A172 (cell line): ENCODE measurements at places on chromosomes 6 and 20. TPM values are rescaled to one million over a fixed set of nuclear protein-coding genes. Genes with fewer than 3 reads are reported as not detected.

DNA sequence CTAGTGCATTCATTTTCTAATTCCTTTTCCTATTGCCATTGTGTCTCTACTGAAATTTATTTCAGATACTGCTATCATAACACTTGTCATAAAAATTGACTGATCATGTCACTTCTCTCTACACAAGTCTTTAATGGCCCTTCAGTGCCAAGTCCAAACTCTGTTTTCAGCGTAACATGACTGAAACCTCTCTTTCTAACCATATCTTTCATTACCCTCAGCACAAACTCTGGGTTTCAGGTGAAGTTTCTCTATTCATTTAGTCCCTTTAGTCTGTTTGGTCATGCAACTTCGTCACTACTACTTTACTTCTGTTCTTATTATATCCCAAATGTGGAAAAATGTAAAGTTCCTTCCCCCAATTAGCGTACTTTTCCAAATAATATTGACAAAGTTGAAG, 234.9 kb downstream of the OGFRL1 start:
- DNase-seq = no peak

- peak; percentile 89 for DNase-seq
Measured at GRCh38 chr6:7617801-7618764, 28.1 kb downstream of the SNRNP48 start.

- DNase-seq = peak; percentile 25
Measured at GRCh38 chr6:105363100-105363754, 39.7 kb downstream of the PREP start.

GRCh38 chr6:135280375-135281136, 99.4 kb downstream of the MYB start:
- peak; percentile 45 for DNase-seq

GRCh38 chr6:125107896-125108295, 45.7 kb upstream of the TPD52L1 start:
- no peak for DNase-seq

GRCh38 chr6:33375143-33375671, 16.4 kb upstream of the KIFC1 start:
- DNase-seq = peak; percentile 61

GRCh38 chr6:55917751-55918415, 42.5 kb upstream of the BMP5 start:
- no peak for DNase-seq

GRCh38 chr6:97151601-97152000, 131.4 kb downstream of the MMS22L start:
- no peak for DNase-seq

GRCh38 chr20:38558596-38559360, 22.2 kb upstream of the ADIG start:
- DNase-seq = no peak

DNA sequence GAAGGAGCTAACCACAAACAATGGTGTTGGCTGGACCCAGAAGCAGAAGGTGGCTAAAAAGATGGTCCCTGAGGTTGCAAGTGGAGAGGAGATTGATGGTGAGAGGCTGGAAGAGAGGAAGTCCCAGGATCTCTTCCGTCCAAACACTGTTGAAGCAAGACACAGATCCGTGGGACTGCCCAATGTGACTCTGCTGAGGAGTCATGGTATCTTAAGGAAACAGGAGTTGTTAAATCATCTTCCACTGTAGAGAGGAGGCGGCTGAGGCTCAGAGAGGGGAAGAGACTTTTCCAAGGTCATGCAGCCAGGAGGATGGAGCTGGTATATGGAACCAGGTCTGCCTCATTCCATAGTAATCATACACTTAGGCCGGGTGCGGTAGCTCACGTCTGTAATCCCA, 4.1 kb upstream of the ZNF335 start:
- no peak for DNase-seq

- peak; percentile 31 for DNase-seq
Measured at GRCh38 chr20:3251806-3252205, 12.8 kb upstream of the SLC4A11 start.

DNA sequence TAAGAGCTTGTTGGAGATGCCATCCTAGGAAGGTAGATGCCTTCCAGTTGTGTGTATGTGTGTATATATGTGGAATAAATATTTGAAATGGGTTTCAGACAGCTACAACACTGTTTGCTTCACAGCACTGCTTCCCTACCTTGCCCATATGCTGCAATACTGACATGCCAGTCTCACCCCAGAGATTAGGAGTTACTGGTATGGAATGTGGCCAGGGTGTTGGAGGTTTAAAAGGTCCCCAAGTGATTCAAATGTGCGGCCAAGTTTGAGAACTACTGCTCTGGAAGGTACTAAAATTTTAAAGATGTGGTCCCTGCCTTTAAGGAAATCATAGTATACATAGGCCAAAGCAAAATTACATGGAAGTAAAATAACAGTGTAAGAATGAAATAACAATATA, 39.5 kb downstream of the BCKDHB start:
- DNase-seq = no peak

DNA sequence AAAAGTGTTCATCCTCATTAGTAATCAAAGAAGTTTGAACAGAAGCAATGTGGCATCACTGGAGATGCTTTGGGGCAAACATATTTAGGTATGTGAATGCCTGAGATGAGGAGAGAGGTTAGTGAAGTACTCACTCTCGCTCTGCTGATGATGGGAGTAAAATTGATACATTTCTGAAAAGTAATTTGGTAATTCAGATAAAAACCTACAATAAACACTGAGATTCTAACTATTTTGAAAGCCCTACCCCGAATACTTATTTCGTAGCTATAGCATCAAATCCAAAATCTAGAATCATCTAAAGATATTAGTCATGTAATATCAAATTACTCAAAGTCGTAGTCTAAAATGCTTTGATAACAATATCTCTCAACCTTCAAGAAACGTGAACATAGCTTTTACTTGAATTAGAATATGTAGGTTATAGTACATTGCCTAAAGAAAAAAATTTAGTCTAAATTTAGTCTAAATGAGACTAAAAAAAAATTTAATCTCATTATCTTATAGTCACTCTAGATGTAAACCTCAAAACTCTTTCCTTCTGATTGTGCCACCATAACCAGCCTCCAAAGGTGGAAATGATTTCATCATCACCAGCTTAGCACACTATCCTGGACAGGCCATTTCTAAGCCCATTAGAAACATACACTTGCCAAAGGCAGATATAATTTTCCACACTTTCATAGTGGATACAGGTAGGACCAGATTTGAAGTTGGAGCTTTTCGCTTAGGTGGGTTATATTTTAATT, 232.5 kb upstream of the TAB2 start:
- DNase-seq = no peak

- DNase-seq = no peak
Measured at GRCh38 chr6:140576004-140576555, 1201.6 kb upstream of the CITED2 start.

- DNase-seq = no peak
Measured at GRCh38 chr20:41017448-41018042, 11.1 kb upstream of the TOP1 start.

DNA sequence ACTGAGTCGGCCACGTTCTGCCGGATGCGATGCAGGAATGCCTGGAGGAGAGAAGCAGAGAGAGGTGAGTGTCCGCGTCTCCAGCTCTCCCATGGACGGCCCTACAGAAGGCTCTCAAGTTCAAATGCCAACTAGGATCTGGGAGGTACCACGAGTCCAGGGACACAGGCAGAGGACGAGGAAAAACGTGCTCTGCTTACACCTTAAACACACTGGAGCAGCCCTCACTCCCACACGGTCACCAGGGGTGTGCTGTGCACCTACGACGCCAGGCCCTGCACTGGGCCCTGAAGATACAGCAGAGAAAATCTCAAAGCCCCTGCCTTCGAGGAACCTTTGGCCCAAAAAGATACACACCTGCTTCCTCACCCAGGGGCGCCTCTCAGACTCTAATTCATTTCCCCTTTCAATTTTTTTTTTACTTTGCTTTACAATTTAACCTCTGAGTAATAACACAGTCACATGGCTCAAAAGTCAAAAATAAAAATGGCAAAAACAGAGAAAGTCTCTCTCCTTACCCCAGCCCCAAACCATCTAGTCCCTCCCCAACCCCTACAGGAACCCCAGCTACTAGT, 79.9 kb downstream of the PREX1 start:
- no peak for DNase-seq

DNA sequence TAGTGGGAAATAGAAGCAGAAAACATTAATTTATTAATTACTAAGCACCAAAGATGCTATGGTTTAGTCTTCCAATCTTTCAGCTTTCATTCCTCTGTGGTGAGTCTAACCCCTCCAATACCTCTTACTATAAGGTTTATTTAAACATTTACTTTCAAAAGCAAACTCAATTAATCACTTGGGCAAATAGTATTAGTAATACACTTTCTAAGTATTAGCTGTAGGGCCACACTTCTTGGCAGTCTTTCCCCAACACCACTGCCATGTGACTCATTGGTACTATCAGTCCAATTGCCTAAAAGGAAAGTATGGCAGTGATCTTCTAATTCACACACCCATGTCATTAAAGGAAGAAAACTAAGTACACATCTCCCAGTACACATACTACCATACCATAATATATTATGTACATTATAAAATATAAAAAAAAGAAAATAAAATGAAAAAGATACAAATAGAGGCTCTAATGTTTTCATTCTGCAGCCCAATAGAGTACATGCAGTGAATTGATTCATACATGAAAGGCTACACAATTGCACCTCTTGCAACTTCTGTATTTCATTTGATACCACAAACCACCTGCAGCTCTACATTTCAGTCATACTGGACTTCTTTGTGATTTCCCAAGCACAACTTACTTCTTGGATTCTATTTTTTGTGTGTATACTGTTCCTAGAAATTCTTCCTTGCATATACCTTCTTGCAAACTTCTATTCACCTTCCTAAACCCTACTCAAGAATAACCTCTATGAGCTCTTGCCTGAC, 218.6 kb downstream of the PKHD1 start:
- DNase-seq = no peak

DNA sequence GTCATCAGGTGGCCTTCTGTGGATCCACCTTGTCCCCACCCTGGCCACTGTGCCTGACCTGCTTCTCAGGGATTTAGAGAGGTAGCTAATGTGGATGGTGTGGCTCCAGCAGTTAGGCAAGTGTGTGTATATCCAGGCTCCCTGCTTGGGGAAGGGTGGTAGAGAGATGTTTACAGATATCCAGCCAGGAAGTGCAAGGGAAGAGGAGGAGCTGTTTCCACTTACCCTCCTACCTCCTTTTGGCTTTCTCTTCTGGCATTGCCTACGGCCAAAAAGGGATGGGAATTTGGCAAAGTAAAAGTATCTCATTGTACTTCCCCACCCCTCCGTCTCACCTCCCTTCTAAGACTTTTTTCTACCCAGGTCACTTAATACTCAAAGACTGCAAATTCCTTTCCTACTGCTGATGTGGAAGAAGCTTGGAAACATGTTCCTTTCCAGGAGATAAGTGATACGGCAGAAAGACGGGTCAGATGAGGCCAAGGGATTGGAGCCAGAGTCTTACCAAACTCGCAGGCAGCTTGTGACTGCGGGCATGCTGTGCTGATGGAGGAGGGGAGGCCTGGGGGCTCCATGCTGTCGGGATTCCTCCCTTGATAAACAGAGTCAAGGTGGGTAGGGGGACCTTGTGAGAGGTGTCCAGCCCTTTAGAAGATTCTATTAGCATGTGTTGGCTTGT, 253.4 kb downstream of the PRL start:
- DNase-seq = peak; percentile 70

The WFDC12 gene
- not detected in 2 replicates for total RNA-seq

The SLC17A2 gene
- not detected in 2 replicates for total RNA-seq

The SAMD10 gene
- 0.77 TPM in 1 of 2 replicates, not detected in the other for total RNA-seq

The PLCB1 gene
- 0.41 and 0.43 TPM in 2 replicates for total RNA-seq

The IL17F gene
- total RNA-seq = not detected in 2 replicates

The FAM162B gene
- total RNA-seq = not detected in 2 replicates
